ENCODE measurements at places on chromosomes 5 and 9.

GRCh38 chr5:158430166-158430797 is 571.3 kb upstream of the CLINT1 start:
- DNase-seq = no peak

GRCh38 chr5:1536871-1537602 is 13.3 kb upstream of the LPCAT1 start:
- no peak for DNase-seq

DNA sequence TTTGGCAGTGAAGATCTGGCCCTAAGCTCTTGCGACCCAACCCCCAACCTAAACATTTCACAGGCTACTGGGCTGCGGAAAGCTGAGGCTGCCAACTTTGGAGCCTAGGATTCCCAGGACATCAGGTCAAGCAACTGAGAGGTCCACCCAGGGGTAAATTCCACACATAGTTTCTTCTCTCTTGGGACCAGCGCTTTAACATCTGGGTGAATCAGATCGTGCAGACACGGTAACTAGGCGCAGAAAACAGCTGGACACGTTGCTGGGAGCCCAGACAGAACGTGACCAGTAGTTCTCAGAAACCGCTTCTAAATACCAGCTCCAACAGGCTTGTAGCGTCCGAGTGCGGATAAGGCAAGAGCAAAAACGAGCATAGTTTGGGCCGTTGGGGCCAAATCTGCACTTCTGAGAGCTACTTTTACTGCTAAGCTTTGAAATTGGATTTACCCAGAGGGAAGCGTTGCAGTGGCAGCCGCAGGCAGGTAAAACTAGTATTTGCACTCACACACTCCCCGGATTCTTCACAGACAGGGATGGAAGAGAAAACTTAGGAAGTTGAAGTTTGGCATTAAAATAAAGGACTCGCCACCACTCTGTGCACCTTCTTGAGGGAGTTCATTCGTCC is 11.8 kb downstream of the ITGA1 start:
- DNase-seq = no peak

DNA sequence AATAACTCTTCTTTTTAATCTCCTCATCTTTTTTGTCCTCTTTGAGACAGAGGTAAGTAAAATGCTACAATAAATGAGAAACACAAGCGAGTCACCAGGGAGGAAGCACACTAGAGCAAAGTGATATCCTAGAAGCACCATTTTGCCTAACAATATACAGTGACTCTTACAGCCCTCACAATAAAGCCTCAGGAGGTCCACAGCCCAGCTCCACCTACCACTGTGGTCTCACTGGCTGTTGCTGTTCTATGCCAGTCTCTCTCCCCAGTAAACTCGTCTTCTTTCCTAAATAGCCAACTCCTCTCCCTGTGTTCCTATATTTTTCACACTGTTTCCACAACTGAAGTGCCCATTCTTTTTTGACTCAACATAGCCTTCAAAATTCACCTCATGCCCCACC is 44.3 kb downstream of the TNFSF15 start:
- DNase-seq = no peak

GRCh38 chr5:150320044-150320613 is 17.4 kb upstream of the ARSI start:
- DNase-seq = no peak

- DNase-seq = no peak
Observed at GRCh38 chr5:66209350-66209749, 65.2 kb downstream of the SREK1 start.
